SW480 (cell line): ENCODE measurements at places on chromosomes 4 and X.
A peak's percentile ranks its signal among the peaks of the same experiment; 100 is the strongest.

GRCh38 chr4:41058426-41058825 is 155.9 kb downstream of the APBB2 start:
- no peak for DNase-seq

DNA sequence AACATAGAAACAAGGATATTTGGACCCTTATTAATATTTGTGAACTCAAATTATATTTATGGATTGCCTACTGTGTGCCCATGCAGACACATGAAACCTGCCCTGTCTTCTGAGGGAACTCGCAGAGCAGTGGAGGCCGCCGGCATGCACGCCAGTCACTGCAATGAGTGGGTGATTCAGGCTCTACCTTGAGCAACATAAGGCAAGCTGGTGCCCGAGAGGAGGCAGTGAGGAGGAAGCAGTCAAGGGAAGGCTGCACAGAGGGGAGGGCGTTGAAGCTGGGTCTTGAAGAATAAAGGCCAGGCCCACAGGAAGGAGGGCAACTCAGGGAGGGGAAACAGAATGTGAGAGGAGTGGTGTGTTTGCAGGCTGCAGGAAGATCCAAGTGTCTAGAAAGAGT is 52.8 kb downstream of the PPEF2 start:
- DNase-seq, result no peak

- no peak for DNase-seq
Observed at GRCh38 chr4:7581477-7581876, 146.7 kb upstream of the PSAPL1 start.

GRCh38 chrX:139201924-139202323 is 328.6 kb upstream of the F9 start:
- no peak for DNase-seq

DNA sequence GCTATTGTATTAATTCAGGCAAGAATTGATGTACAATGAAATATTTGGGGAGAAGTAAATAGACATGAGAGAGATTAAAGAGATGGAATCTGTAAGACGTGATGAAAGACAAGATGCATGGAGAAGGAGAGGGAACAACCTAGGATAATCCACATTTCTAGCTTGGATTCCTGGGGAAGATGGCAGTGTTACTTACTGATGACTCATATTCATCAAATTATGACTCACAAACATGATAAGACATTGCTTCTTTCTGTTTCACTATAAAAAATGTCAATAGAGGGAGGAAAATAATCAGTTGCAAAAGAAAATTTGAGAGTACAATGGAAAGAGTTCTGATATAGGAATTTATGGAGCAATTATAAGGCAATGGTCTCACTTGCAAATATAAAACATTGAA is 104.1 kb upstream of the BMP3 start:
- DNase-seq, result no peak

DNA sequence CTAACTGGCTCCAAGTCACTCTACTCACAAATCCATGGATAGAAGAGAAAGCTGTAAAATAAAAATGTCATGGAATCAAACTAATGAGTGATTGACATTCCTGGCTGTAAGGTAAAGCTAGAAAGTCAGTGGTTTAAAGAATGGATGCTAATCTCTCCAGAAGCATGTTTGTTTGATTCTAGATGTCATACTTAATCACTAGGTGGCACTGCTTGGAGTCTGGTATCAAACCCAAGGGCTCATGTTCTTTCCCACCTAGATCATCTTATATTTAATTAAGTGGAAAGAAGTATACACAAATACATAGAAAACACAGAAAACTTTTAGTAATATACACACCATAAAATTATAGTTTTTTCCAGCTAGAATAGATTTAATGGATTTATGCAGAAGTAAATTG is 2666.6 kb downstream of the PCDH7 start:
- DNase-seq, result no peak

GRCh38 chrX:97787311-97787710 is 903.6 kb downstream of the RPA4 start:
- DNase-seq, result no peak

DNA sequence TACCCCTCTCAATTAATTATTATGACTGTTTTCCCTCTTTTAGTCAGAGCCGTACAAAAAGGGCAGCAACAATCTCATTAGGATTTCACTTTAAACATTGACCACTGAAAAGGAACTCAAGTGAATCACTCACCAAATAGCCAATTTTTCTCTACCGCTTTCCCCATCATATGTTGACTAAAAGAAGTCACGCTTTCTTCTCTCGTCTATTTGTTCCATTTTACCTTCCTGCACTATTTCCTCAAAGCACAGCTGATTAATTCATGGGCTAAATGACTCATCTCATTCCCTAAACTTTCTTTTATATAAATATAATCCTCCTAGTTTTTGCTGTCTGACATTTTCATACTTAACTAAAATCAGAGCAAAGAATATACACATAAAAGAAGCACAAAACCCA is 8.2 kb downstream of the MID1 start:
- DNase-seq, result no peak

- DNase-seq, result no peak
Observed at GRCh38 chr4:182085051-182085480, 158.1 kb upstream of the TENM3 start.

GRCh38 chr4:107736924-107737448 is 17.0 kb upstream of the PAPSS1 start:
- peak; percentile 50 for DNase-seq

DNA sequence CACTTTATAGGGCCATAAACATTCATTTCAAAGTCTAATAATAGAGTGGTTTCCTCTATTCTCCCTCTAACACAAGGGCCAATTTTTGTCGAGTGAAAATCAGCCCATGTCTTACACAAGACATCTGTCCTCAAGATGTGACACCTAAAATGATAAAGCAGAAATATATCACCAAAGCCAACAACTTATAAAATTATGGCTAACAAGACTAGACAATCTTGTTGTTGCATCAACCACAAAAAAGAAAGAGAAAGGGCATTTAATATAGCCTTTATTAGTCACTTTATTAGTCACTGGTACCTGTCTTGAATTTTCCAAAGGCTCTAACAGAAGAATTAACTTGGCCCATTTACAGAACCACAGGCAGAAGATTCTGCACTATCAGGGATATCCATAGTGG is 161.6 kb downstream of the SMIM20 start:
- DNase-seq, result no peak

GRCh38 chr4:186688150-186688943 is 35.3 kb downstream of the FAT1 start:
- no peak for DNase-seq

DNA sequence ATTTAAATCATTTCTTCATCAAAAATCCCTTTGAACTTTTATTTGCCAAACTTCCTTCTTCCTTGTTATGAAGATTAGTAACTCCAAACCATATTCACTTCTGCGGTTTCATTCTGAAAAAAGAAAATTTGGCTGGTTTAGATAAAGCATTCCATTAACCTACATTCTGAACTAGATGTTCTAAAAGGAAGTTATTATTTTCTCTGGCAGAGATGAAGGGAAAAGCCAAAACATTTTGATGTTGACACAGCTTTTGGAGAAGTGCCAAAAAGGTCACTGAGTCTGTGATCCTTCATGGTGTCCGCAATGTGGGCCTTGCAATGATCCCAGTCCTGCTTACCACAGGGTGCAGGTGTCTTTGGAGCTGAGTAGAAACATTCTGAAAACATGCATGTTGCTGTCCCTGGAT is 36.0 kb downstream of the CXCL8 start:
- peak; percentile 60 for DNase-seq

GRCh38 chrX:973010-973632 is 239.3 kb downstream of the CRLF2 start:
- DNase-seq, result no peak

DNA sequence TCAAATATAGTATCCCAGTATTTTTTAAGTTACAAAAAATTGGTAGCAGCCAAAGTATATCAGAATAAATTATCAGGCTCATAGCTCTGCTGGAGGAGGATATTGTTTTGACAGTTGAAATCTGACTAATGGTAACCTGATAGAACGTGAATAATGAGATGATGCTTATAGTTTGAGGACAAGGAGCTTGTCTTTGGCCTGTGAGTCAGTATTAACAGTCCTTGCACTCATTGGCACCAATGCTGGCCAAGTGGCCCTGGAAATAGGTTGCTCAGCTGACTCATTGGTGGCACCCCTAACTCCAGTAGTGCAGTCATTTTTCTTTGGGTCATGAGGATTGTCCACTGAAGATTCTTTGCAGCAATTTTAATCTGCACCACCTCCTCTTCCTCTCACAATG is 203.3 kb upstream of the JADE1 start:
- DNase-seq, result no peak

- no peak for DNase-seq
Observed at GRCh38 chr4:151035911-151036310, 20.8 kb upstream of the LRBA start.

GRCh38 chr4:37946503-37947179 is 13.6 kb upstream of the PTTG2 start:
- no peak for DNase-seq

GRCh38 chr4:153471698-153472093 is 5.5 kb downstream of the TMEM131L start:
- no peak for DNase-seq

DNA sequence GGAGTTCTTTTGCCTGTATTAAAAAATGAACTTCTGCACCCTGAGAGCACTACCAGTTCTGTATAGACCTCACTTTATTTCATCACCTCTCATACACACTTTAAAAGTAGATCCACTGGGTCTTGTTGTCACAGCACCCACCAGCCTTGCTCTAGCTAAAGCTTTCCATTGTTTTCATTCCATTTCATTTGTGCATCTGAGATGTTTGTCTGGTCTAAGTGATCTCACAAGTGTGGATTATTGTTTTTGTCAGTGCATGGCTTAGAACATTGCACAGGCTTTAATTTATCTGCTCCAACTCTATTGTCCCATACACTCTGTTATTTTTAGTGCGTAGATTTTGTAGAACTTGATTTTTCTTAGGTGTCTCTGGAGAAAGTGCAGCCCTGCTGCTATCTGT is 1157.5 kb upstream of the PABPC4L start:
- no peak for DNase-seq

GRCh38 chr4:17336524-17336961 is 175.3 kb downstream of the QDPR start:
- peak; percentile 97 for DNase-seq

DNA sequence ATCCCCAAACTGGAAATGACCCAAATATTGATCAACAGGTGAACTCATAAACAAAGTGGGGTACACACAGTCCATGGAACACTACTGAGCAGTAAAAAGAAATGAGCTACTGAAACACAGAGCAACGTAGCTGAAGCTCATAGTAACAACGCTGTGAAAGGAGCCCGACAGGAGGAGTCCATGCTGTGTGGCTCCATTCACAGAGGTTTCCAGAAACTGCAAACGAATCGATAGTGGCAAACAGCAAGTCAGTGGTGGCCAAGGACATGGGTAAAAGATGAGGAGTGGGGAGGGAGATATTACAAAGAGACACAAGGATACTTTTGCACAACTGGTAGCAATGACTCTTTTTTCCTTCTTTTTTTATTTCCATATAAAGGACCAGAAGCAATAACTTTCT is 90.4 kb downstream of the HAUS3 start:
- no peak for DNase-seq

DNA sequence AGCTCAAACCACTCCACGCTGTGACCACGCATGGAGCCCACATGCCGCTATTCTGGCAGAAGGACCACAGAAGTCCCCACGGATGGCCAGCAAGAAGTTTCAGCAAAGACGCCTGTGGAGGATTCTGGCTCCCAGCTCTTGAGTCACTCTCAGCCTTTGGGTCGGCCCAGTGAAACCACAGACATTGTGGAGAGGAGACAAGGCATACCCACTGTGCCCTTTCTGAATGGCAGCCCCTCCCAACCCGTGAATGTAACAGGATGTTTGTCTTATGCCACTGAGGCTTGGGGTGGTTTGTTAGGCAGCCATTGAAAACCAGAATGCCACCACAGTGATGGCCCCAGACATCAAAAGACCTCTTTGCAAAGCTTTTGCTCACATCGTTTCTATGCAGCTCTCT is 42.7 kb downstream of the ABLIM2 start:
- DNase-seq, result no peak

- no peak for DNase-seq
Observed at GRCh38 chr4:103359900-103360299, 161.8 kb upstream of the CENPE start.

- no peak for DNase-seq
Observed at GRCh38 chr4:101071241-101071640, 276.1 kb downstream of the PPP3CA start.

GRCh38 chr4:2361366-2362265 is 56.8 kb downstream of the ZFYVE28 start:
- no peak for DNase-seq

DNA sequence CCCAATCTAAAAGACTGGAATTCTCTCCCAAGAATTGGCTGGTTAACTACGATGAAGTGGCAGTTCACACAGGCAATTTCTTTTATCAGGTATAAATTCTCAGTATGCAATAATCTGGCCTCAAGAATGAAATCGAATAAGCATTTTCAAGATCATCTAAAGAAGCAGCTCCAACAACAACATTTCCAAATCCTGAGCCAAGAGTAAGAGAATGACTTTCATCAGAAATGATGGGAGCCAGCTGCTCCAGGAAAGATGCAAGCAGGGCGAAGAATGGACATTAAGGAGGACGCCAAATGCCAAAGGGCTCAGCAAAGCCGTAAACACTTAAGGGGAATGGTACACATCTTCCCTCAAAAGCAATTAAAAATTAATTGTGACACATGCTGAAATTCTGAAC is 12.0 kb downstream of the ADAMTS3 start:
- DNase-seq, result no peak

GRCh38 chr4:5122114-5122513 is 70.8 kb downstream of the STK32B start:
- DNase-seq, result no peak

DNA sequence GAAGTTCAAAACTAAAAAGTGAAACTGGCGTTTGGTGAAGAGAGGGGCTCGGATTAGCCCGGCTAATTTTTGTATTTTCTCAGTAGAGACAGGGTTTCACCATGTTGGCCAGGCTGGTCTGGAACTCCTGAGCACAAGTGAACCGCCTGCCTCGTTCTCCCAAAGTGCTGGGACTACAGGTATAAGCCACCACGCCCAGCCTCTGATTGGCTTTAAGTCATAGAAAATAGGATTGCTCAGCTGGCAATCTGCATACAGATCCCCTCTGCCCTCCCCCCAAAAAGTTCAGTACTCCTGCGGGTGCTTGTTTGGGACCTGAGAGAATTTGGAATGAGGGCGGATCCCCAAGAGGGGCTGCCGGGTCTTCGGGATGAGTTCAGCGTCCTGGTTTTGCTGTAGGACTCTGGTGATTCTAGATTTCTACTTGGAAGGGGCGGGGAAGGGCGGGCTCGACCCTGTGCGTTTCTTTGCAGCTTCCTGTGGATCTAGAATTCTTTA is 537 bp upstream of the PRKX start:
- no peak for DNase-seq

DNA sequence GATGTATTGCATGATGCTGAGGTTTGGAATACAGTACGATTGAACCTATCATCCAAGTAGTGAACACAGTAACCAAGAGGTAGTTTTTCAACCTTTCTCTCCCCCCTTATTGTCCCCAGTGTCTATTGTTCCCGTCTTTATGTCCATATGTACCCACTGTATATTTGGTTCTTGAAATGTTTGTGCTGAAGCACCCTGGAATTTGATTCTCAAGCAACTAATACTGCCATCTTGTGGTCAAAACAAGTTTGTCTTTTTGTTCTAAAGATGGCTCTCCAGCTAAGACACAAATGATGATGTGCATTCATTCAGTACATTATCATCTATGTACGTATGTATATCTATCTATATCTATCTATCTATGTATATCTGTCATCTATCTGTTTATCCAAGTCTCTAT is 33.5 kb upstream of the DCX start:
- DNase-seq, result peak; percentile 36

- no peak for DNase-seq
Observed at GRCh38 chr4:73822389-73822788, 14.1 kb upstream of the CXCL6 start.
